ENCODE measurements at places on chromosomes 1 and 21. TPM values are rescaled to one million over a fixed set of nuclear protein-coding genes. Genes with fewer than 3 reads are reported as not detected.

DNA sequence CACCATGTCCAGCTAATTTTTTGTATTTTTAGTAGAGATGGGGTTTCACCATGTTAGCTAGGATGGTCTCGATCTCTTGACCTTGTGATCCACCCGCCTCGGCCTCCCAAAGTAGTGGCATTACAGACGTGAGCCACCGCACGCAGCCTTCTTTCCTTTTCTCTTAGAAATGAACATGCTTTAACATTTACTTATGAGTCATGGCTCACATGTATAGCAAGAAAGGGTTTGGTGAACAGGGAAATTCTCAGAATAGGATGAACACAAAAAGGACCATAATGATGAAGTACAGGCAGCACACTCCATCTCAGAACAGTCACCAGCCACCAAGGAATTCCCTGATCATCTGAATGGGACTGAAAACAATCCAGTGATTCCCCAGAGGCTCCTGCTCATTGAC lies 9.4 kb upstream of the VAMP4 start:
- H3K4me1 ChIP-seq: no peaks in the 10 kb centered on the region
- no peak overlapping the region for H3K4me3 ChIP-seq
- peak; percentile 27 for DNase-seq
- H3K27ac ChIP-seq: peak overlapping the region; percentile 39
- no peaks in the 10 kb centered on the region for H3K36me3 ChIP-seq

GRCh38 chr21:45056917-45057560 lies 17.3 kb upstream of the ADARB1 start:
- no peaks in the 10 kb centered on the region for H3K4me1 ChIP-seq
- H3K4me3 ChIP-seq: no peak overlapping the region
- no peak for DNase-seq
- H3K27ac ChIP-seq: no peak overlapping the region

DNA sequence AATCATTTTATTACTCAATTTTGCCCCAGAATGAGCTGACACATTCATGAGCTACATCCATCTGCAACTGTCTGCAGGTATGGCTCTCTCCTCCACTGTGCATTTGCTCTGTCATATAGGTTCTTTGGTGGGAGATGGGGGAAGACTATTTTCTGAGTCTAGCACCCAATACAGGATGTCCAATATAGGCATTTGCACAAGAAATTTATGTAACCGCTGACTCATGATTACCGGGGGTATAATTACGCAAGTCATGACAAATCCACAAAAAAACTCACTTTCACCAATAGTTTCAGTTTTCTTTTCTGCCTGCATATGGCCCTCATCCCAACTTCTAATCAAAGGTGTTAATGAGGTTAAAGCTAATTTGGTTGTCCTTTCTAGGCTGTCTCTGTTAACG lies 17.5 kb upstream of the VSIG8 start:
- H3K36me3 ChIP-seq: no peaks in the 10 kb centered on the region
- H3K27me3 ChIP-seq: no peaks in the 10 kb centered on the region
- H3K4me3 ChIP-seq: no peak overlapping the region
- no peak overlapping the region for H3K27ac ChIP-seq
- no peaks in the 10 kb centered on the region for H3K4me1 ChIP-seq

DNA sequence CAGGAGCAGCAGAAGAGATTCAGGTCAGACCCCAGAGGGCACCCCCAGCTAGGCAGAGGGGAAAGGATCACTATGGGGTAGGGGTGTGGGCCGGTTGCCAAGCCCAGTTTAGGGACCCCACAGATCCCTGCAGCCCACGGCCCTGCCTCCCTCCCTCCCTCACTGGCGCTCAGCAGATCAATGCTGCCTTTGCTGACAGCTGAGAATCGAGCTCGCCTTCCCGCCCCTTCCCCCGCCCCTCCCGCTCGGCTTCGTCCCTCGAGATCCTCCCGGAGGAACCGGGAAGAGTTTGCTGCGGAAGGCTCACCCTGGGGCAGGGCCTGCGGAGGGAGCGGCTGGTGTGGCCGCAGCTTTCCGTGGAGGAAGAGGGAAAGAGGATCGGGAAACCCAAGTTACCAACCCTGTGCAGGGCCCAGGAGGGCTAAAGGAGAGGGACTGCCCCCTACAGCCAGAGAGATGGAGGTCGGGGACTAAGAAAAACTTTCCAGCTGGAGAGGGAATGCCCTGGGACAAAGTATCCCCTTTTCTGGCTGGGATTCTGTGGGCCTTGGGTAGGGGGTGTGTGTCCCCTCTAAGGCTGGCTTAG lies 1.1 kb upstream of the KCNQ4 start:
- H3K27ac ChIP-seq: no peak overlapping the region
- H3K4me1 ChIP-seq: peaks cover 7% of the 10 kb centered on the region
- peaks cover 30% of the 10 kb centered on the region for H3K27me3 ChIP-seq
- no peak overlapping the region for H3K4me3 ChIP-seq

Gene CTSK
- 1.4 TPM for total RNA-seq

All from activated CD4-positive, alpha-beta memory T cell treated with anti-CD3 and anti-CD28 coated beads for 36 hours (primary cell).